AG09309 (cell line): ENCODE measurements at places on chromosomes 5 and 9.
A peak's percentile ranks its signal among the peaks of the same experiment; 100 is the strongest.

DNA sequence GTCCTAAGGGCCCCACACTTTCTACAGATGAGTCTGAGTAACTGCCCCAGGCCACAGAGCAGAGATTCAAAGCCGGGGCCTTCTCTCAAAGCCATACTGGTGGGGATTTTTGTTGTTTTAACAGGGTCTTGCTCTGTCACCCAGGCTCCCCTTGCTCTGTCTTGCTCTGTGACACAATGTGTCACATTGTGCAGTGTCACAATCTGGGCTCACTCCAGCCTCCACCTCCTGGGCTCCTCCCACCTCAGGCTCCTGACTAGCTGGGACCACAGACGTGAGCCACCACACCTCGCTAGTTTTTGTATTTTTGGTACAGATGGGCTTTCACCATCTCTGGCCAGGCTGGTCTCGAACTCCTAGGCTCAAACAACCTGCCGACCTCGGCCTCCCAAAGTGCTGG is 8.6 kb downstream of the AGPAT2 start:
- DNase-seq = no peak

GRCh38 chr5:57581772-57582171 is 99.2 kb upstream of the ACTBL2 start:
- DNase-seq = no peak

DNA sequence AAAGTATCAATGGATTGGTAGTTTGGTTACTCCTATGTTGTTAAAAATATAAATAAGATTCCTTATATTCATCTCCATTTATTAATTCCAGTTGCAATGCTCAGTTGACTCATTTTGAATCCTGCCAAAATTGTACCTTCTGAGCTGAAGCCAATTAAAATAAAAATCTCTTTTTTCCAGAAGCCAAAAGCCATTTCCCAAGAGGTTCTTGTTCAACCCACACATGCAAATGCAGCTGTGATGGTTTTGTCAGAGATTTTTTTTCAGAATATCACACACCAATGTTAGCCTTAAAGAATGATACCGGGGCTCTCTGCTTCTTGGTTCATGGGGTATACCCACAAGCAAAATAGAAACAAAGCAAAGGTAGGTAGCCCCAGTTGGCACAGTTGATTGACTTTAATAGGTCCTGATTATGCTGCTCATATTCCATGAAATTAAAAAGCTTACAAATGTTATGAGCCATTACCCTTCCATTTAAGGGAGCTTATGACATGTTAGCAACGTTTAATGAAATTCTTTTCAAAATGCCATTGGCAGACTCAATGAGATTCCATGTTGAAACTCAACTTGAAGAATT is 208.0 kb downstream of the SGCD start:
- DNase-seq = peak; percentile 28

DNA sequence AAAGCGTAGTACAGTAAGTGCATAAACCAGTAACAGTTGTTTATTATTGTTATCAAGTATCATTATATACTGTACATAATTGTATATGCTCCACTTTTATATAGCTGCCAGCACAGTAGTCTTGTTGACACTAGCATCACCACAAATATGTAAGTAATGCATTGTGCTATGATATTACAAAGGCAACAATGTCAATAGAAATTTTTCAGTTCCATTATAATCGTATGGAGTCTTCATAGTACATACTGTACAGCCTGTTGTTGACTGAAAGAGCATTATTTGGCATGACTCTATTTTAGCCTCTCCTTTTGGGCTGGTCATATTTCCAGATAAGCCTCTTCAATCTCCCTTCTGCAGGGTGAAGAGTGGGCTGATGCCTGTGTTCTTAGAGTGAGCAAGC is 40.4 kb downstream of the CFAP95 start:
- no peak for DNase-seq

DNA sequence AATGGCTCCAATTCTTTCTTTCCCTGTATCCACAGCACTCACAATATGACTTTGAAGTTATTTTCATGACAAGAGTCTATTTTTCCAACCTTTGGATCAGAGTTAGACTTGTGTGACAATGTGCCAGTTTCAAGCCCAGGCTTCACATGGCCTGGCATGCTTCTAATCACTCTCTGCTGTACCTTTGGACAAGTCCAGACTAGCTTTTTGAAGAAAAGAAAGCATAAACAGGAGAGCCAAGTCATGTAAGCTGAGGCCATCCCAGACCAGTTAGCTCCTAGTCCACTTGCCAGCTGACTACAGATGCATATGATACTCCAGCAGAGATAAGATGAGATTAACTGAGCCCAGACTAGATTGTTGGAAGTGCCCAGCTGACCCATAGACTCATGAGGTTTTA is 513.6 kb upstream of the C9orf72 start:
- DNase-seq = no peak

- DNase-seq = no peak
Observed at GRCh38 chr9:122204491-122204890, 24.3 kb downstream of the LHX6 start.

DNA sequence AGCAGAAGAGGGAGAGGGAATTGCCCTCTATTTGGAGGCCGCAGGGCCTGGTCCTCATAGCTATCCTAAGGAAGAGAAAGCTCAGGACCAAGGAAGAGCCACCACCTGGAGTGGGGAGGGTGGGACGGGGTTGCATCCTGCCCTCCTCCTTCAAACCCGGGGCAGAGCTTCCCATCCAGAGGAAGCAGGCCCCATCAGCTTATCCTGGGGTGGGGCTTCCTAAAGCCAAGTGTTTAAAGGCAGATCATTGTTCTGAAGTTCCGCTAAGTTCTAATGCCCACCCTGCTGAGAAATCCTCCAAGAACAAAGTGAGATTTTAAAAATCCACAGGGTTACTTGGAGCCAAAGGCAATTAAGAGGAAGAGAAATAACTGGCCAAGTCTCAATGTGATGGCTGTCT is 210.3 kb downstream of the C9orf152 start:
- DNase-seq = no peak

- no peak for DNase-seq
Observed at GRCh38 chr5:77620405-77620804, 18.1 kb downstream of the OTP start.

- DNase-seq = no peak
Observed at GRCh38 chr5:41539454-41539853, 29.1 kb upstream of the PLCXD3 start.

DNA sequence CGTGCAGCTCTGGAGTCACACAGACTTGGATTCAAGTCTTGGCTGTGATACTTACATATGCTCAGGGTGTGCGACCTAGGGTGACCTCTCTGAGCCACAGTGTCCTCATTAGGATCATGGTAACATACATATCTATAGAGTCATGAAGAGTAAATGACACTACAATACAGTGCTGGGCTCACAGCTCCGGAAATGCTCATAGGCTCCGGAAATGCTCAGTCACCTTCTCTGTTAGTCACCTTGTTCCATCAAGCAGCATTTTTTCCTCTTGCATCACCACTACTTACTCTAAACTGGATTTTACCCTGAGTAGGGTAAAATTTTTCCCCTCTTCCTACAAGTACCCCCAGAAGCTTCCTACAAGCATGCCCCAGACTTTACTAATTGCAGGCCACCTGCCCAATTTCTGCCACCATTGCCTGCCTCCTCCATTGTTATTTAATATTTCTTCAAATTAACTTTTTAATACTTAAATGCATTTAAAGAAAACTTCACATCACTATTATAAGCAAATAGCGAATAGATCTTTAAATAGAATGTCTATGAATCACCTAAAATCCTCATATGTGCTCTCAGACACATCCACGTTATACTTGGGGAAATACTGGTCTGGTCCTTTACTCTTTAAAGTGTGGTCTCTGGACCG is 147.6 kb upstream of the SPRY4 start:
- DNase-seq = peak; percentile 74

DNA sequence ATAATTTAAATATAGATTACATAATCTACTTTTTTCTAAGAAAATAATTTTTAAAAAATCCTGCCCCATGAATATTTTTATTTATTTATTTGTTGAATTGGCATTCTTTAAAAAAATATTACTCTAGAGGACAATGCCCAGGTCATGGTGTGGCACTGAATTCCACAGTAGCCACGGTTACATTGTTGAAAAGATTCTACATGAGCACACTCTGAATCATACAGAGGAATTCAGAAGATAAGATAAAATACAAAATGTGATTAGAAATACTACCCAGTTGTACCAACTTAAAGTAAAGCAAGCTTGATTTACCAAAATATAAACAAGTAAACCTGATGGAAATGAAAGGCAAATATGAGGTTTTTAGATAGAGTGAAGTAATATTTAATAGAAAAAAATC is 183.7 kb downstream of the HCN1 start:
- no peak for DNase-seq

GRCh38 chr5:123351240-123351639 is 72.0 kb downstream of the CEP120 start:
- DNase-seq = no peak

GRCh38 chr5:78727786-78728761 is 79.5 kb upstream of the LHFPL2 start:
- no peak for DNase-seq

DNA sequence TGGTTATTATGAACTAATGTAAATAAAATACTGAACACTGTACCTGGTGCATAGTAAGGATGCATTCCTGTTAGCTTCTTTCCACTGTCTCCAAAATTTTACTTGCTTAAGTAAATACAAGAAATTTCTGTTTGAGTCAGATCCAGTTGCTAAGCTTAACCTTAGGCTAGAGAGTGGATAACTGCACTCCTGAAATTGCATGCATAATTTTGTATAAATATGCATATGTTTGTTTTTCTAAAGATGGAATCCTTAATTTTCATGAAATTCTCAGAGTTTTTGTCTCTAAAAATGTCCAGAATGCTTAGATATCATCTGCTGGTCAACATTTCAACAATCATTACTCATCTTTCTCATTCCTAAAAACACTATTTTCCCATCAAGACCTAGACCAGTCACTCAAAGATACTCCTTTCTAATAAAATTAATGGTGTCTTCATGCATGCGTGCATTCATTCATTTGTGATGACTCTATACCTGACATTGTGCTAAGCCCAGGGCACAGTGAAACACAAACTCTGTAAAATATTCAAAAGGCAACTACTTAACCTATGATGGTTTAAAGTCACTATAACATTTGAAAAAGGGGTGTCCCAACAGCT is 284.8 kb downstream of the SEC61B start:
- no peak for DNase-seq

- no peak for DNase-seq
Observed at GRCh38 chr5:123710031-123710430, 198.1 kb downstream of the CSNK1G3 start.
